EL (cell line): ENCODE measurements at places on chromosomes 7 and 10.

- peak; percentile 33 for DNase-seq
Measured at GRCh38 chr10:98242823-98243222, 25.2 kb downstream of the LOXL4 start.

DNA sequence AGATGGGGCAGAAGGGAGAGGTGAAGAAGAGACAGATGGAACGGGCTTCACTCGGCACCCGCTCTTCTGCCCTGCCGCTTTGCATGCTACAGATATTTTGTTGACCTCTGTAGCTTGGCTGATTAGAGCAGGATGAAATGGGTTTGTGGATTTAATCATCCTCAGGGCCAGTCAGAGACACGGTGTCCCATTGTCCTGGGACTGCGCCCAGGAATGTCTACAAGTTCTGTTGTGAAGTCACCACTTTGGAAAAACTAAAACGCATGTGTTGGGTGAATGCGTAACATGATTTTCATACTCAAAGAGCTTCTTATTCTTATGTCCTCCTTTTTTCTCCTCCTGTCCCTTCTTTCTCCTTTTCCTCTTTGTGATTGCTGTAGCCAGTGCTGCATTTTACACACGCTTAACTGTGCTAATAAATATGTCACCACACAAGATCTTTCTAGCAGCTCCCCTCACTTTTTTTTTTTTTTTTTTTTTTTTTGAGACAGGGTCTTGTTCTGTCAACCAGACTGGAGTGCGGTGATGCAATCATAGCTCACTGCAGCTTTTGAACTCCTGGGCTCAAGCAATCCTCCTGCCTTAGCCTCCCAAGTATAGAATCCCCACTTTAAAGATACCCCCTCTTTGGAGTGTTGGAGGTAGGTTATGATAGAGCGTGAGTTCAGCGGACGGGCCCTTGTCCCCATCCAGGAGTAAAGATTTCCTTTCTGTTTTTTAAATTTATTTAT is 3.4 kb downstream of the CPA4 start:
- no peak for DNase-seq

GRCh38 chr10:26391701-26392695 is 46.1 kb upstream of the APBB1IP start:
- no peak for DNase-seq

DNA sequence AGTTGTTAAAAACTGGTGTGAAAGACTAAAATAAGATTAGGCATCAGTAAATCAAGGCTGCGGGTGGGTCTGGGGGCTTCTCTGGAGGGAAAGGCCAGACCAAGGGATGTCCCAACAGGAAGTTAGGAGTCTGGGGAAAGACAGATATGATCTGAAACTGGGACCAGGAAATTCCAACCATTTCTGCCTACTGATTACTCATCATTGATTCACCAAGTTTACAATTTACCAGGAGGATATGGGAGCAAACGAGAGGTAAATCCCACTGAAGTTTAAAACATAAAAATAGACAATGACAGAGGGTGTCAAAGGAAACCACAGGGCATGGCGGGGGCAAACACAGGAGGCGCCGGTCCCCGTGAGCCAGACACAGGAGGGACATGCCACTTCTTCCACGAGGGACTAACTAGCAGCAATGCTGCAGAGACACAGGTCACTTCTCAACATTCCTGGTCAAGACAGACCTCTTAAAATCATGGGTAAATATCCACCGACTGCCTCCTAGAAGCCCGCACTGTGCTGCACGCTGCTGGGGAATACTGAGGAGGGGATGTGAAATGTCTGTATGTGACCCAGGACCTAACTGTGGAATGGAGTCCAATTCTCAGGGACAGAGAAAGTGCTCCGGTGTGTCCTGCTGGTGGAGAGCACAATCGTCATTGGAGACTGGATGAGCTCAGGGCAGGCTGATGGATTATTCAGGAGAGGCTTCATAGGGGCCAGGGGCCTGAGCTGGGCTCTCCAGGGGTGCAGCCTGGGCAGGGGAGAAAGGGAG is 153.4 kb upstream of the KLF14 start:
- peak; percentile 92 for DNase-seq

DNA sequence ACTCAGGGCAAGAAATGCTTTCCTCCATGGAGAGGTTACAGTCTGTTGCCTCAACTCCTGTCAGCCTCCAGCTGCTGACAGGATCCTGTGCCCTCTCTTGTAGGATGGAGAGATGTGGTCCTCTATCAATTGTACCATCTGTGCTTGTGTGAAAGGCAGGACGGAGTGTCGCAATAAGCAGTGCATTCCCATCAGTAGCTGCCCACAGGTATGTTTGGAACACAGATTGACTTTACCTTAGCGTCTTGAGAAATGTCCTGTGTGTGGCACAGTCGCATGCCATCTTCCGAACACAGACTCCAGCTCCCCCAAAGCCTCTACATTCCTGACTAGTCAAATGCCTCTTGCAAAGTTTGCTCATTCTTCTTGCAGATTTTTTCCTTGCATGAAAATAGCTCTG is 152.6 kb downstream of the BMPER start:
- no peak for DNase-seq

DNA sequence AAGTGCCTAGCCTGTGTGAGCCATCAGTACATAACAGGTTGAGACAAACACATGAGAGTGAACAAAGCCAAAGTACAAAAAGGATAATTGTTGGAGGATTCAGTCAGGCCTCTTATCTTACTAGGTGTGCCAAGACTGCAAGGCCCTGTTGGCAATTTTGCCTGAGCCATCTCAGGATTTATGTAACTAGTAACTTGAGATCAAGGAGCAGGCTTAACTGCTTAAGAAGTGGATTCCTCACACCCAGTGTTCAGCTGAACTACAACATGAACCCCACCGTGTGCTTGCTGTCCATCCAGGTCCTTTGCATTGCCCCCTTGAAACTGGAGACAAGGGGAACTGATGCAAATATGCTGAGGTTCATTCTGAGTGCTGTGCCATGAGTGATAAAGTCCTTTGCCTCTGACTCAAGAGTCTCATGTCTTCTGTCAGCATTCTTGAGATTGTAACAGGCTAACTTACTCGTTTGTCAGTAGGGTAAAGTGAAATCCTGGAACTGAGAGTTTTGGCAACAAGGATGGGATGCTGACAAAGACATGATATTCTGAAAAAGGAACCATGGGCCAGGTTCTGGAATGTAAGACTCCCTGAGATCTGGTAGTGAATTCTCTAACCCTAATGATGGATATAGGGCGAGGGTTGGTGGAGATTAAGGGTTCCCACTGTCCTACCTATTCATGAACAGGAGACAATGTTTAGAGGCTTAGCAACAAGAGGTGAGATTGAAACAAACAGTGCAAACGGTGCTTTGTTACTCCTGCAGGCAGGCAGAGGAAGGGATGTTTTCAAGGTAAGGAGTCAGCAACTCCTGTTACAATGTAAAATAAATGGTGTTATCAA is 44.1 kb upstream of the GATAD1 start:
- peak; percentile 19 for DNase-seq

GRCh38 chr7:37372750-37373149 is 75.9 kb downstream of the ELMO1 start:
- DNase-seq: no peak

DNA sequence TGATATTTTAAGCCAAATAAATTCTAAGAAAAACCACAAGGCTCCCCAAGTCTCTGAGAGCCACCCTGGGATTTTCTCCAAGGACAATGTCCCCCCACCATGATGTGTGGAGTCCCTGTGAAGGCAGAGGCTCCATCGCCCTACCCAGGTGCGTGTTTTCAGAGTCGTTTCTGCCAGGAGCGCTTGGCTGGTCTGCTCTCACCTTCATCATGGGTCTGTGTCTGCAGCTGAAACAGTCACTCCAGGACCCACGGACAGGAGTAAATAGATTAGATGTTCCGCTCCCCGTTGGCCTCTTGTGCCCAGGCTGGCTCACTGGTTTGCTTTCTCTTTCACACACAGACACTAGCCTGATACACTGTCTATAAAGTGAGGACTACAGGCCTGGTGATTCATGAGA is 217.5 kb downstream of the SFMBT2 start:
- no peak for DNase-seq

- no peak for DNase-seq
Measured at GRCh38 chr7:71132377-71133231, 660 bp downstream of the GALNT17 start.

DNA sequence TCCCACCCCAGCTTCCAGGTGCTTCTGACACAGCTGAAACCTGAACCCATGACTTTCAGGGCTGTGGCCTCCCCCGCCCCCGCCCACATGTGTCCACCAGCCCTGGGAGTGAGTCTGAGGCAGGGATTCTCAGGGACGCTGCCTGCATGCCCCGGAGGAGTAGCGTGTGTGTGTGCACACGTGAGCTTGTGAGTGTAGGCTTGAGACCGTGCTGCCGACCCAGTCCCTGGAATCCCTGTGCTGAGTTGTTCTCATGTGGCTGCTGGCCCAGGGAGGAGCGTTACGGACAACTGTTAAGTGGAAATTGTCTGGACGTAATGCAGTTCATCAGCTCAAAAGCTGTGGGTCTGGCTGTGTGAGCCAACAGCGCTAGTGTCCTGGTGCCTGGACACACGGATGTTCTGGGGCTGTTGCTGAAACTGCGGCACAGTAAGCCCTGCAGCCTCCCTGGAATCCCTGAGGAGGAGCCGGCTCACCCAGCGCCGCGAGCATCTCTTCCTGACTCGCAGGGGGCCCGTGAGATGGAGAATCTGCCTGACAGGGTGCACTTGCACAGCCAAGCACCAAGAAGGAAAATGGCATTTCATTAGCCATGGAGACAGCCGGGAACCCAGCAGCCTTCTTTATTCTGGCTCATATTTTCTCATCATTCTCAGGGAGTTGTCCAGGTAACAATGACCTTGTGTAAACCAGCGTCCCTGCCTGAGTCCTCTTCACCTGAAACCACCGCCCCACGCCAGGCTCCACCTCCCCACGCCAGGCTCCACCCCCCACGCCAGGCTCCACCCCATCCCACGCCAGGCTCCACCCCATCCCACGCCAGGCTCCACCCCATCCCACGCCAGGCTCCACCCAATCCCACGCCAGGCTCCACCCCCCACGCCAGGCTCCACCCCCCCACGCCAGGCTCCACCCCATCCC is 603.9 kb downstream of the PTPRN2 start:
- no peak for DNase-seq

GRCh38 chr7:39291628-39292410 is 274.4 kb upstream of the YAE1 start:
- DNase-seq: no peak

- DNase-seq: peak; percentile 86
Measured at GRCh38 chr10:99784016-99784726, 1.7 kb downstream of the ABCC2 start.

DNA sequence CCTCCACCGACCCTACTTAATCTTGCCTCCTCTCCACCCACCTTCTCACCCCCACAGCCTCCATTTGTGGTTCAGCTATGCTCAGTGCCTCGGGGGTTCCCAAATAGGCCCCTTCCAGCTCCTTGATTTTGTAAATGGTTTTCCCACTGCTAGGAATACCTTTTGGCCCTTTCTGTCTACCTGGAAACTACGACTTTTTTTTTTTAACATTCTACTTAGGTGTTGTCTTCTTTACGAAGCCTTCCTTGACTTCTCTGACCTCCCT is 27.2 kb upstream of the PDCD4 start:
- no peak for DNase-seq

- no peak for DNase-seq
Measured at GRCh38 chr7:103348452-103348851, 1.0 kb downstream of the PSMC2 start.

DNA sequence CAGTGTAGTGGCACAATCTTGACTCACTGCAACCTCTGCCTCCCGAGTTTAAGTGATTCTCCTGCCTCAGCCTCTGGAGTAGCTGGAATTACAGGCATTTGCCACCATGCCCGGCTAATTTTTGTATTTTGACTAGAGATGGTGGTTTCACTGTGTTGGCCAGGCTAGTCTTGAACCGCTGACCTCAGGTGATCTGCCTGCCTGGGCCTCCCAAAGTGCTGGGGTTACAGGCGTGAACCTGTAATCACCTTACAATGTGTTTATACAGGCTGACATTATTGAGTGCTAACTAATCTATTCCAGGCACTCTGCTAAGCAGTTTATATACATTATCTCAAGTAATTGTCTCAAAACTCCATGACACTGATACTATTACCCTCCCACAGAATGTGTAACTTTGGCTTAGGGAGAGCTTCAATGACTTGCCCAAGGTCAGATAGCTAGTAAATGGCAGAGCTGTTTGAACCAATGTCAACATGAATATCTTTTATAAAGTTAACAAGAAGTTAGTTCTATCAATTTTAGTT is 36.8 kb downstream of the KIFBP start:
- no peak for DNase-seq

- DNase-seq: no peak
Measured at GRCh38 chr7:54837168-54837567, 78.2 kb upstream of the SEC61G start.

DNA sequence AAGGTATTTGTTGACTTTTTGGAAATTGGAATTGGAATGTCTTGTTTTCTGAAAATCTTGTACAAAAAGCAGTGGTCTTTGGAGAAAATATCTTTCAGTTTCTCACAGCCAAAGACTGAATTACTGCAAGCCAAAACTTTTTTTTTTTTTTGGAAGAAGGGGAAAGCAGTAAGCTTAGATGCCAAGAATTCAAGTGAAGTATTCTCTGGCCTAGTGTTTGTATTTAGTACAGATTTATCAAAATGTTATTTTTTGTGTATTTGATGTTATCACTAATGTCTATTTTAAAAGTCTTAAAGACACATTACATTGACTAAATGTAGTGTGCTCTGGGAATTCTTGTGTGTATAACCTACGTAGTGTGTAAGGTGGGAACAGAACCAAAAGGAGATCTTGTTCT is 6.2 kb downstream of the TET1 start:
- no peak for DNase-seq

GRCh38 chr10:85922356-85923129 is 444.1 kb downstream of the GRID1 start:
- no peak for DNase-seq

- peak; percentile 91 for DNase-seq
Measured at GRCh38 chr10:102009801-102010425, 46.1 kb downstream of the ARMH3 start.

DNA sequence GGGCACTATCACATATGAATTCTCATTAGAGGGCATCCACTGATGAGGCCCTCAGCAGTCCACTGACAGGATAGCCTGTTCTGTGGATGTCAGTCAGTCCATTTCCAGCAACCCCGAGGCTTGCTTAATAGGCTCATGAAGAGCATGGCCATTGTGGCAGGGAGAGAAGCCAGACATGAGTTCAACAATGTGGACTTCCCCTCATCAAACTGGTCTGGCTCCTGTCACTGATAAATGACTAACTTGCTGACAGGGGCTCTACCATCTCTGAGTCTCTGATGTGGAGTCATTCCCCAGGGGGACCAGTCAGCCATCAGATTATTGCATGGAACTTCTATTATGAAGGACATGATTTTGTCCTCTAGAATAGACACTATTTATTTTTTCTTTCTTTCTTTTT is 19.8 kb upstream of the TRIL start:
- no peak for DNase-seq

DNA sequence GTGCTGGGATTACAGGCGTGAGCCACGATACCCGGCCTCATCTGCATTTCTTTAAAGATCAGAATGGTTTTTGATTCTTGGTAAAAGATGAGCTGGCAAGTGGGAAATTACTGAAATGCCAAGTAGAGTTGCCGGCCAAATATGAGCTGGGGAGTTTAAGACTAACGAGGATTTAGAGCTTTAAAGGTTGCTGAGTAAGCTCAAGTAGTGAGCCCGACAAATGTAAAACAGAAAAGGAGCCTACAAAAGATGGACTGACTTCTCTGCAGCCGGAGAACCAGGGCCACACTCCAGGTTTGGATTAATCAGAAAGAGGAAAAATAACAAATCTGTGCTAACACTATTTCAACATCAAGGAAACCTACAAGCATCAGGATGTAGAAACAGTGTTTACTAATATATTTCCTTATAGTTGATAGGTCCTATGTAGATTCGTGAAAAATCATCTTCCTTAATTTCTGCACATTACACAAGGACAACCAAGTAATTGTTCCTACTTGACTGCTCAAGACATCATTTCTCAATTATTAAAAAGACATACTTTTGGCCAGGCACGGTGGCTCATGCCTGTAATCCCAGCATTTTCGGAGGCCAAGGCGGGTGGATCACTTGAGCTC is 49.6 kb downstream of the MPP7 start:
- DNase-seq: no peak
